ENCODE measurements at places on chromosomes 4 and X.

DNA sequence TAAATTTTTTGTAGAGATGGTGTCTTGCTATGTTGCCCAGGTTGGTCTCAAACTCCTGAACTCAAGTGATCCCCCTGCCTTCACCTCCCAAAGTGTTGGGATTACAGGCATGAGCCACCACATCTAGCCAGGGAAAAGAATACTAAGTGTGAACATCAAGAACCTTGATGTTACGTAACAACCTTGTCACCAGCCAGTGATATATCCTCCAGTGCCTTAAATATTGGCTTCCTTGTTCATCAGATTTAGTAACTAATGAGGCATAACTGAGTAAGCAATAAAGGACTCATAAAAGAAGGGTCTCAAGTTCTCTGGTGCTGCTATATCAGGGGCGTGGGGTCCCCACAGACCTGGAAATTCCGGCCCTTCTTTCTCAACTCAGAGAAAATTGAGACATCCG is 60.5 kb upstream of the ENPEP start:
- no peak for DNase-seq

GRCh38 chr4:26410385-26411293 is 79.6 kb downstream of the CCKAR start:
- peak; percentile 77 for DNase-seq

DNA sequence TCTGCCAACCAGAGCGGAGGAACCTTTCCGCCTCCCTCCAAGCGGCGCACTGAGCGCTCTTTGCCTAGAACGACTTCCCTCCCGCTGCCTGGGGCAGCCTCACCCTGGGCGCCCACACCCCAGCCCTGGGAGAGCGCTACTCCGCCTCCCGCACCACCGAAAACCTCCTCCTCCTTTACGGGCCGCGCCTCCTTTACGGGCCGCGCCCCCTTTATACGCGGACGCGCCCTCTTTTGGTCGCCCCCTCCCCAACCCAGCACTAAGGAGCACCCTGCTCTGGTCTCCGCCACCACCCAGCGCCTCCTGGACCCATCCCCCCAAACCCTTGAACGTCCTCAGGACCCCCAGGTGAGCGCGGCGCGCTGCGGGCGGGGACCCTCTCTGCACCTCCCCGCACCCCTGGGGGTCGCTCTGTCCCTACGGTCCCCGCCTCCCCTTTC is 586 bp upstream of the NSG1 start:
- no peak for DNase-seq

GRCh38 chrX:23766650-23767551 is 16.1 kb upstream of the SAT1 start:
- DNase-seq, result no peak

GRCh38 chrX:135194684-135195083 is 23.5 kb upstream of the CT55 start:
- peak; percentile 1 for DNase-seq

DNA sequence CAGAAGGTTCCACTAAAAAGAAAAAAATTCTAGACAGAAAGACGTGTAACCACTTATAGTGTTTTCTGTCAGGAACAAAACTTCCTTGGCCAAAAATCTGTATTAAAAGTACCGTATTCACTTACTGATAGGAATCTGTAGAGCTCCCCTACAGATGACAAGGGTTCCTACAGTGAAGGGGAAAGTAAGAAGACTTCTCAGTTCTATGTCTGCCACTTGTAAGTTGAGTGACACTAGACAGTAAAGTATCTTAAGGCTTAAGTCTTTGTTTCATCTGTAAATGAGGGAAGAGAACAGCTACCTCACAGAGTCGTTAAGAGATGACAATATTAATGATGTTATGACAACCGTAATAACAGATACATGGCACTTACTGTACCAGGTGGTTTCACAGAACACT is 3.3 kb downstream of the COQ2 start:
- DNase-seq, result peak; percentile 19

DNA sequence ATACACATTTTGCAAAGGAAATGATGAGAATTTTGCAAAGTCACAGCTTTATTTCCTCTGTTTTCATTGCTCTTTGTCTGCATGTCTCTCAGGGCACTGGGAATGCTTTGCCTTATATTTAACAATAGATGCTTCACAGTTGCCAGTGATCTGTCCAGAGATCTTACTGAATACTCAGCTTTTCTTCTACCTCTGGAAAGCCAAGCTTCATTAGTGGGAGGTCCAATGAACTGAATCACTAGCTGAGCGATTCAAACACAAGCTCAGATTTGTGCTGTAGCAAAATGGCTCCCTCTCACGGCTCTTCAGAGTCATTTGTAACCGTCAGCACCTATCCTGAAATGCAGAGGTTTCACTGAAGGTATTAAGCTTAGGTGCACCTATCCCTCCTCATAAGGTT is 138.9 kb downstream of the DCLK2 start:
- no peak for DNase-seq

- no peak for DNase-seq
These were observed 215.5 kb downstream of the HHIP start for GRCh38 chr4:144861471-144861870.

DNA sequence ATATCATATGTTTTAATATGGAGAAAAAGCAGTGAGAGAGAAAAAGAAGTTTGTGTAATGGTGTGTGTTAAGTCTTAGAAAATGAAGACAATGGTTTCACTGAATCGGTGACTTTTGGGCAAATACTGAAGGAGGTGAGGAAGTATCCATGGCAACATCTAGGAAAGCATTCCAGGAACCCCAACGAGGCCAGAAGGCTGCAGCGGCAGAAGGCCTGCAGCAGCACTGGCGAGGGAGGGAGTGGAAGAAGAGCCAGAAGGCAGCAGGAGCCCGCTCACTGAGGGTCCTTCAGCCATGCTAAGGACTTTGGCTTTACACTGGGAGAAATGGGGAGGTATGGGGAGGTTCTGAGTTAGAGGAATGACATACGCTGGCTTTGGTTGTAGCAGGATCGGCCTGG is 26.8 kb downstream of the COQ2 start:
- no peak for DNase-seq

- DNase-seq, result no peak
These were observed 191.4 kb downstream of the COL25A1 start for GRCh38 chr4:109111031-109111430.

GRCh38 chrX:96907516-96908272 is 24.0 kb downstream of the RPA4 start:
- no peak for DNase-seq

DNA sequence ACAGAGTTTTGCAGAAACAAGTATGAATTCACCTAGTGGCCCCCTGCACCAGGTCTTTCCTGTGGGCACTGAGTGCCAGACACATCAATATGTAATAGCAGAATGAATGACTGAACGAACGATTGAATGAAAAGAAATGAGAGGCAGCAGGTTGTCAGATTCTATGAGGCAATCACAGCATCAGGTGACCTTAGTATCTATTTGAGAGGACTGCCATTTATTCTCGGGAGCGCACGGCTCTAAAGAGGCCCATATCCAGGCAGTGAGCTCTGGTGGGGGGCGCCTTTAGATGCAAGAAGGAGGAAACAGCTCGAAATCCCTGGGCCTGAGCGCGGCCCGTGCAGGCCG is 528 bp upstream of the SLC25A4 start:
- DNase-seq, result no peak

DNA sequence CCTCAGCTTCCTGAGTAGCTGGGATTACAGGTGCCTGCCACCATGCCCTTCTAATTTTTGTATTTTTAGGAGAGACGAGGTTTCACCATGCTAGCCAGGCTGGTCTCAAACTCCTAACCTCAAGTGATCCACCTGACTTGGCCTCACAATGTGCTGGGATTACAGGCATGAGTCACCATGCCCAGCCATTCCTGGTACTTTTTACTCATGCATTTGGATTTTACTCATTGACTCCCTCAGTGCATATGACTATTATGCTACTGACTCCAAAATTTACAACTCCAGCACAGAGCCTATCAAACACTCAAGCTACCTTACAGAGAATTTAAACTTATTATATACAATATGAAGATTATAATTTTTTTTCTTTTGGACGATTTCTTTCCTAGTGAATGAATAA is 199.9 kb downstream of the CXXC4 start:
- no peak for DNase-seq

DNA sequence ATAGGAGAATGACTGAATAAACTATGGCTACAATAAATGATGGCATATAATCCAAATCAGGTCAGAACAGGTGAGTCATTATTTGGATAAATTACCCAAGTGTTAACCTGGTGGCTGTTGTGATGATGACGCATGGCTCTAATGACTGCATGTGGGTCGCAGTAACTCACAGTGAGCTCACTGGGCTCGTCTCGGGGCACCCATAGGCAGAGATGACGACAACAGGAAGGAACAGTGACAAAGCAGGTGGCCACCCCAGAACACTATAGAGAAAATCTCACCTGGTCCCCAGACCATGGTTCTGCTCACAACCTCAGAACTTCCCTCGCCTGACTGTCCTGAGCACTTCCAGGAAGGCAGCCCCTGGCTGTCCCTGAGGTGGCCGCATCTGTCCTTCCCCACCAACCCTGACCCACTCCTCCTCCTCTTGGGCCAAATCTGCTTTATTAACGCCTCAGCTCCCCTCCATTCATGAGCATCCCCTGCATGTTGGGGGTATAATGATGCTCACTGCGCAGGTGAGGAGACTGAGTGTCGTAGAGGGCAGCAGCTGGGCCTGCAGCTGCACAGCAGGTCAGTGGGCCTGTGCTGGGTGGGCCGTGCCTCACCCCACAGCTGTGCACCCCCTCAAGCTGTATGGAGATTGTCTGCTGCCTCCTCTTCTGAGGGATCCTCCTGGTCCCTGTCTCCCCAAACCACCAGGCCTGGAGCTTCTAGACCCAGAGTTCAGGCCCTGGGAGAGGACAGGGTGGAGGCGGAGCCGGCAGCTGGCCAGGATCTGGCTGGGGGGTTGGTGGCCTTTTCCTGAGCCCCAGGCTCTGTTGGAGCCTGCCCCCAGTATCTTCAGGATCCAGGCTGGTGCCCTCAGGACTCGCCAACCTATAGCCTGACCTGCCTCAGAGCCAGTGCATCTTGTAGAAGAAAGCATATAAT is 30.9 kb upstream of the FAM156A start:
- DNase-seq, result no peak

GRCh38 chr4:105474099-105474518 is 247 bp upstream of the PPA2 start:
- DNase-seq, result no peak

GRCh38 chrX:152139589-152139988 is 1.2 kb upstream of the MAGEA10 start:
- no peak for DNase-seq

DNA sequence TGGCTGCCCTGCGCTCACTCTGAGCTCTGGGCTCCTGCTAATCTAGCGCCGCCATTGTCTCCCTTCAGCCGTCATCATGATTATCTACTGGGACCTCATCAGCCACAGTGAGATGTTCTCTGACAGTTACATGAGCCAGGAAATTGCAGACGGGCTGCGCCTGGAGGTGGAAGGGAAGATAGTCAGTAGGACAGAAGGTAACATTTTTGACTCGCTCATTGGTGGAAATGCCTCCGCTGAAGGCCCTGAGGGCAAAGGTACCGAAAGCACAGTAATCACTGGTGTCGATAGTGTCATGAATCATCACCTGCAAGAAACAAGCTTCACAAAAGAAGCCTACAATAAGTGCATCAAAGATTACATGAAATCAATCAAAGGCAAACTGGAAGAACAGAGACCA is 21.8 kb upstream of the PIN4 start:
- no peak for DNase-seq

DNA sequence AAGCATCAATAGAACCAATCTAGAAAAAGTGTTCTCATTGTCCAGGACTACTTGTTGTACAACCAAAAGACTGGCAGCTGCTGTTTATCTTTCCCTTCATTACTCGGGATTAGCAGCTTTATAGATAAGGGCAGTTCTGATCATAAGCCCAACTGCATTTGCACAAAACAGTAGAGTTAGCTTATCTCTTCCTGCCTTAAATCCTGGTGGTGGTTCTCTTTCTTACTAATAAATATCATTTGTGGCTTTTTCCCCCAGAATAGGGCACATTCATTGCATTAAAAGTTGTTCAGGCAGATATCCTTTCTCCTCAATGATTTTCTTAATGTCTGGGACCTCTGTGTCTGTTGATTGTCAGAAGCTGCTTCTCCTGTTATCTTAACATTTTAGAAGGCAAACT is 20.2 kb upstream of the RRAGB start:
- DNase-seq, result no peak

- no peak for DNase-seq
These were observed 177.0 kb downstream of the GPAT3 start for GRCh38 chr4:83712890-83713289.

- peak; percentile 13 for DNase-seq
These were observed 73.0 kb upstream of the FRMPD4 start for GRCh38 chrX:12065251-12065650.

DNA sequence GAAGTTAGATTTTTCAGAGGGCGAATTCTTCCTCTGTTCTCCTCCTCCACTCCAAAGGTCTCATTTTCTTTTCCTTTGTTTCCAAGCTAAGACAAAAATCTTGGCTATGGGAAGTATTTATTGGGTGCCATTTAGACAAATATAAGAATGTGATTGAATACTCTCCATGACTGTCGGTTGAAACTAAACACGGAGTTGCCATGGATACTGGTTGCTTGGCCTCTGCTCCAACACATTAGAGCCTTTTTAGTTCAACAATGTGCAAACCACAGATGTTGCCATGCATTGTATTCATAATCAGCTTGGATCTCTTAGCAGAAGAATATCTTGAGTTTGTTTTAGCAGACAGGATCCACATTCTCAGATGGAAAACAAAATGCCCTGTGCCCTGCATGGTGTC is 366.5 kb upstream of the LCORL start:
- no peak for DNase-seq

GRCh38 chr4:78565971-78566372 is 14.4 kb downstream of the ANXA3 start:
- no peak for DNase-seq

- no peak for DNase-seq
These were observed 172.3 kb downstream of the SHOX start for GRCh38 chrX:802846-803245.

- DNase-seq, result no peak
These were observed 109.0 kb upstream of the AADAT start for GRCh38 chr4:170198747-170199146.

DNA sequence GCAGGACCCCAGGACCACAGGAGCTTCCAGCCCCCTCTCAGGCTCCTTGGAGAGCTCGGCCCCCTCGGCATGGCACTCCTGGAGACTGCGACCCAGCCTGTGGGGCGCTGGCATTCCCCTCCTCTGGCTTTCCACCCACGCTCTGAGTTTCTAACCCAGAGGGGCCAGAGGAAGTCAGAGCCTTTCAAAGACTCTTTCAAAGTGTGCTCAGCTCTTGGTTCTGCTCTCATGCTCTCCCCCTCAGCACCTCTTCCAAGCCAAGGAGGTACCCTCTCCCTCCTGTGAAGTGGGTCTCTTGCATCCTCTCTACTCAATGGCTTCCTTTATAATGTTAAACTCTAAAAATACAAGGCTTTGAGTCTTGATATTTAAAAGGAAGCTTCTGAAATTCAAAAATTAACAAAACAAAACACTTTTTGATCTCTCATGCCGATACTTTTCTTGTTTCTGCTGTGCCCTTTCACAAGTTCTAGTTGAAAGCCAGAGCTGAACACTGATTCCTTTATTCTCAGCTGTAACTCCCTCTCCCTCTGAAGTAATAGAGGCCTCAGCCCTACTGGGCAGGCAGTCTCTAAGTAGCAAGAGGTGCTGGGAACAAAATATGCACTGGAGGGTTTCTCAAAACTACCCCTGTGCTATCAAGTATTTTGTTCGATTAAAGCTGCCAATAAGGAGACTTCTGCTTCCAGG is 82.8 kb downstream of the NAT8L start:
- no peak for DNase-seq

- no peak for DNase-seq
These were observed 1092.1 kb upstream of the PRKX start for GRCh38 chrX:4805502-4805901.

GRCh38 chr4:16169490-16169889 is 56.8 kb downstream of the TAPT1 start:
- no peak for DNase-seq

GRCh38 chrX:52280812-52281211 is 88.0 kb upstream of the XAGE2 start:
- peak; percentile 13 for DNase-seq

Measured in NB4 (cell line).